A673 (cell line): ENCODE measurements at places on chromosomes 11 and 22. TPM values are rescaled to one million over a fixed set of nuclear protein-coding genes. Genes with fewer than 3 reads are reported as not detected.

Gene GGTLC3
- total RNA-seq, result not detected in 2 replicates

DNA sequence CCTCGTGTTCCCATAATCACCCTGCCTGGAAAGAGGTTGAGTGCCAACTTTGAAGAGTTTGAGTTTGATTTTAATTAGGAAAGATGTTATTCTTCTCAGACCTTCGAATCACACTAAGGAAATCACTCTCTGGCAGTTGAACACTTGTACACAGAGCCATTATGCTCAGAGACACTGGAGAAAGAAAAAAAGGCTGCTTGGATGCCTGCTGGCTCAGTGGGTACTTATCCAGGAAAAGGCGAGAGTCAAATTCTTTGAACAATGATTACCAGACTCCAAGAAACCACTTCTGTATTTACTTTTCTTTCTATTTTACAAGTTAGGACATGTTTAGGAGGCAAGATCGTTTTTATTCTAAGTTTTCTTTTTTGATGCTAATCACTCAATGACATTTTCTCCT lies 438.5 kb upstream of the FAT3 start:
- no peak overlapping the region for H3K4me3 ChIP-seq
- DNase-seq, result peak; percentile 37
- peaks cover 16% of the 10 kb centered on the region for H3K4me1 ChIP-seq

Gene BIK
- 1.8 and 2.0 TPM in 2 replicates for total RNA-seq

Gene CALCA
- 1.0 and 2.2 TPM in 2 replicates for total RNA-seq

GRCh38 chr11:72739240-72740059 lies 12.8 kb downstream of the ARAP1 start:
- no peaks in the 10 kb centered on the region for H3K36me3 ChIP-seq
- no peak overlapping the region for H3K27ac ChIP-seq
- H3K4me3 ChIP-seq, result no peak overlapping the region
- no peaks in the 10 kb centered on the region for H3K27me3 ChIP-seq
- no peak for DNase-seq

GRCh38 chr22:49462795-49463194 lies 364.9 kb downstream of the BRD1 start:
- H3K36me3 ChIP-seq, result no peaks in the 10 kb centered on the region
- no peaks in the 10 kb centered on the region for H3K27me3 ChIP-seq
- peaks cover 32% of the 10 kb centered on the region for H3K4me1 ChIP-seq

GRCh38 chr11:78290293-78291176 lies 101.8 kb downstream of the USP35 start:
- H3K36me3 ChIP-seq, result no peaks in the 10 kb centered on the region
- H3K4me1 ChIP-seq, result no peaks in the 10 kb centered on the region
- DNase-seq, result no peak
- H3K4me3 ChIP-seq, result no peak overlapping the region

DNA sequence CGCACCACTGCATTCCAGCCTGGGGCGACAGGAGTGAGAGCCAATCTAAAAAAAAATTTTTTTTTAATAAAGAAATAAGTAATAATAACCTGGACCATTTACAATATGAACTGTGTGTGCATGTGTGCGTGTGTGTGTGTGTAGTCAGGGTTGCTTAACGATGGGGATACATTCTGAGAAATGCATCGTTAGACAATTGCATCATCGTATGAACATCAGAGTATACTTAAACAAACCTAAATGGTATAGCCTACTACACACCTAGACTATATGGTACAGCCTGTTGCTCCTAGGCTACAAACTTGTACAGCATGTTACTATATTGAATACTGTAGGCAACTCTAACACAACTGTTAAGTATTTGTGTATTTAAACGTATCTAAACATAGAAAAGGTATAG lies 26.4 kb downstream of the RDX start:
- H3K27me3 ChIP-seq, result no peaks in the 10 kb centered on the region
- peaks cover 67% of the 10 kb centered on the region for H3K36me3 ChIP-seq
- no peaks in the 10 kb centered on the region for H3K4me1 ChIP-seq
- H3K27ac ChIP-seq, result no peak overlapping the region
- no peak for DNase-seq

Gene SCGB1A1
- not detected in 2 replicates for total RNA-seq
